ENCODE measurements at places on chromosomes 1 and 21.

- no peaks in the 10 kb centered on the region for H3K4me1 ChIP-seq
- no peak overlapping the region for H3K27ac ChIP-seq
- no peaks in the 10 kb centered on the region for H3K27me3 ChIP-seq
- no peaks in the 10 kb centered on the region for H3K36me3 ChIP-seq
Measured at GRCh38 chr1:48215222-48215621, 7.3 kb upstream of the SLC5A9 start.

GRCh38 chr1:10672343-10673050, 123.9 kb downstream of the CASZ1 start:
- no peaks in the 10 kb centered on the region for H3K27me3 ChIP-seq
- no peaks in the 10 kb centered on the region for H3K36me3 ChIP-seq
- no peak for DNase-seq
- H3K4me1 ChIP-seq, result peaks cover 48% of the 10 kb centered on the region
- no peak overlapping the region for H3K27ac ChIP-seq

DNA sequence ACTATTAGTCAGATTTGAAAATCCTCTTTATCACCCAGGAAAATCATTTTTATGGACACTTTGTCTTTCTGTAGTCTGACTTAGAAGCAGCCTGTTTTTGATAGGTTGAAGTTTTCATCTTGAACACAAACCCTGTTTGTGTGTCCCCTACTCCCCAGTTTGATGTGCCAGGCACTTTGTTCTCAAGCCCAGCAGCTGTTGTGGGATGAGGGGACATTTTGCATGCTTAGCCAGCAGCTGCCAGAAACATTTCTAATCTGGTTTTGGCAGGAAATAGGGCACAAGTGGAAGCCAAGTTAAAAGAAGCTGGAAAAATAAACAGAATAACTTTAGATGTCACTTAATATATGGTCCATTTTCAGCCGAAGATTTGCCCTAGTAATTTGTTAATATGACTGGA, 29.9 kb downstream of the ACTN2 start:
- no peaks in the 10 kb centered on the region for H3K27me3 ChIP-seq
- H3K4me1 ChIP-seq, result no peaks in the 10 kb centered on the region
- no peaks in the 10 kb centered on the region for H3K36me3 ChIP-seq
- H3K27ac ChIP-seq, result no peak overlapping the region
- no peak for DNase-seq
- no peak overlapping the region for H3K4me3 ChIP-seq

DNA sequence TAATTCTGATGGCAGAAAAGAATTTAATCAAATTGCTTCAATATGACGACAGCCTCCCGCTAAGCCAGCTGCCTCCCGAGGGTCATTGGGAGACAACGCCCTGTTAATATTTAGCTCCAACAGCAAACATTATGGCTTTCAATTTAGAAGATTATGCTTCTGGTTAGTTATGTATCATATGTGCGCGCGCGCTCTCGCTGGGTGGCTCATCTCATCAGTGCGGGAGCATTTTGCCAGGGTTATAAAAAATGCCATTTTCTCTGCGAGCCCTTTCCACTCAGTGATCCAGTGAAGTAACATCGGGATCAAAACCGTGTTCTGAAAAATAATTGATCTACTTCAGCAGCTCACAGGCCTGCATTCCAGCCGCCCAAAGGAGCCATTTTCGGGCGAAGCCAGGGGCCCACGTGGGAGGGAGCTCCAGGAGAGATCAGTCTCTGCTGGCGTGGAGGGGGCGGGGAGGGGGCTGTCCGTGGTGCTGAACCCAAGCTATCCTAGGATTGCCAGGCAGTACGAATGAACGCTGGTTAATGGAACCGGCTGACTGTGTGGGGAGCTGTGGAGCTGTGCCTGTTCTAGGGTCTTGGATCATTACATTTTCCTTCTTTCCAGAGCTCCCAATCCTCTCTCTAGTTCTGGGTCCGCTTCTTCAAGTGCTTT, 219.1 kb upstream of the ZC3H12A start:
- no peak overlapping the region for H3K27ac ChIP-seq
- no peaks in the 10 kb centered on the region for H3K4me1 ChIP-seq
- no peak for DNase-seq
- no peaks in the 10 kb centered on the region for H3K27me3 ChIP-seq

GRCh38 chr1:5368201-5368600, 624.0 kb downstream of the NPHP4 start:
- no peak overlapping the region for H3K4me3 ChIP-seq
- H3K36me3 ChIP-seq, result no peaks in the 10 kb centered on the region
- H3K27ac ChIP-seq, result no peak overlapping the region
- H3K4me1 ChIP-seq, result no peaks in the 10 kb centered on the region
- DNase-seq, result no peak
- H3K27me3 ChIP-seq, result no peaks in the 10 kb centered on the region

- H3K4me3 ChIP-seq, result no peak overlapping the region
- no peak overlapping the region for H3K27ac ChIP-seq
- H3K27me3 ChIP-seq, result no peaks in the 10 kb centered on the region
- no peaks in the 10 kb centered on the region for H3K4me1 ChIP-seq
Measured at GRCh38 chr1:244361764-244362473, 89.8 kb downstream of the ADSS2 start.

Data from right lobe of liver (tissue), 6 donors.